ENCODE measurements at places on chromosomes 7 and 10. TPM values are rescaled to one million over a fixed set of nuclear protein-coding genes. Genes with fewer than 3 reads are reported as not detected.

Gene TFEC
- 45.1 TPM for total RNA-seq

Gene SNX10
- 7.6 TPM for total RNA-seq

Gene LRMDA
- total RNA-seq = 18.5 TPM

Gene LMOD2
- total RNA-seq = not detected

Gene FKBP6
- not detected for total RNA-seq

Gene ARMH3
- 17.4 TPM for total RNA-seq

Gene BHLHA15
- 3.4 TPM for total RNA-seq

Gene HOXA10
- 7.8 TPM for total RNA-seq

Gene WNT2
- not detected for total RNA-seq

Gene PDE6C
- total RNA-seq = not detected

Gene REPIN1
- 141 TPM for total RNA-seq

Gene HNRNPA2B1
- total RNA-seq = 799 TPM

Gene TAX1BP1
- total RNA-seq = 96.8 TPM

Gene MMRN2
- total RNA-seq = 0.21 TPM

Gene FAM171A1
- 26.3 TPM for total RNA-seq

Gene IDE
- total RNA-seq = 84.8 TPM

Gene SPDYE1
- not detected for total RNA-seq

Data from Caco-2 (cell line).